ENCODE measurements at places on chromosomes 4 and X. TPM values are rescaled to one million over a fixed set of nuclear protein-coding genes. Genes with fewer than 3 reads are reported as not detected.

Gene FRYL
- 29.4 TPM for polyA plus RNA-seq

DNA sequence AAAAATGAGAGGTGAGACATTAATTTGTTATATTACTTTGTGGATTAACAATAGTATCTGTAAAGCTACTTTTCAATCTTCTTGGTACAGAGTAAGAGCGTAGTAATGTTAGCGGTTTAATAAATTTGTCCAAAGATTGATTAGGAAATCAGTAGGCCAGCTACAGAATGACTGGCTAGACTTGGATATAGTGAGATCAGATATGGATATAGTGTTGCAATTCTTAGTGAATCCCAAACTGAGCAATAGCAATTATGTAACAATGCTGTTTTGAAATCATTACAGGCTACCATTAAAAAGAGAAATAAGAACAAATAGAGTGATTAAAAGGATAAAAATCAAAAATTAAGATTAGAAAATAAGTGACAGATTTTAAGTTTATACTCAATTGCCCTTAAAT is 847 bp upstream of the UGT2A2 start:
- H3K4me1 ChIP-seq: no peaks in the 10 kb centered on the region
- no peak overlapping the region for H3K4me3 ChIP-seq
- no peak overlapping the region for H3K27ac ChIP-seq
- DNase-seq: no peak

DNA sequence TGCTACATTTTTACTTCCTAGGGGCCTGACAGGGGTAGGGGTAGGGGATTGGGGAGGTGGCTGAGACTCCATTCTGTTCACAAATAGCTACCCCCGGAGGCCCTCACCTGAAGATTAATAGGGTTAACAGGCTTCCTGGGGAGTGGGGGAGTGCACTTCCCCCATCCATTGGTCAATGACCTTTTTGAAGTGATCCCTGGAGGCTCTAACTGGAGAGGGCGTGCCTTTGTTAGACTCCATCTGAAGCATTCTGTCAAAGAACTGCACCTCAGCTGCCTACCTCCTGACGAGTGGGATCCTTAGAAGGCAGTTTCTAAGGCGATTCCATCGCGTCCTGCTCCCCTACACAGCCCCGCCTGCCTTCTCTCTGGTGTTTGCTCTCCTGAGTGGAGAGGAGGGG is 10.0 kb upstream of the MTM1 start:
- no peak overlapping the region for H3K4me3 ChIP-seq
- no peaks in the 10 kb centered on the region for H3K27me3 ChIP-seq
- no peaks in the 10 kb centered on the region for H3K4me1 ChIP-seq

GRCh38 chrX:38891641-38892413 is 90.6 kb downstream of the MID1IP1 start:
- no peak overlapping the region for H3K27ac ChIP-seq
- no peak for DNase-seq
- H3K4me1 ChIP-seq: peaks cover 4% of the 10 kb centered on the region
- H3K36me3 ChIP-seq: no peaks in the 10 kb centered on the region
- H3K27me3 ChIP-seq: no peaks in the 10 kb centered on the region

DNA sequence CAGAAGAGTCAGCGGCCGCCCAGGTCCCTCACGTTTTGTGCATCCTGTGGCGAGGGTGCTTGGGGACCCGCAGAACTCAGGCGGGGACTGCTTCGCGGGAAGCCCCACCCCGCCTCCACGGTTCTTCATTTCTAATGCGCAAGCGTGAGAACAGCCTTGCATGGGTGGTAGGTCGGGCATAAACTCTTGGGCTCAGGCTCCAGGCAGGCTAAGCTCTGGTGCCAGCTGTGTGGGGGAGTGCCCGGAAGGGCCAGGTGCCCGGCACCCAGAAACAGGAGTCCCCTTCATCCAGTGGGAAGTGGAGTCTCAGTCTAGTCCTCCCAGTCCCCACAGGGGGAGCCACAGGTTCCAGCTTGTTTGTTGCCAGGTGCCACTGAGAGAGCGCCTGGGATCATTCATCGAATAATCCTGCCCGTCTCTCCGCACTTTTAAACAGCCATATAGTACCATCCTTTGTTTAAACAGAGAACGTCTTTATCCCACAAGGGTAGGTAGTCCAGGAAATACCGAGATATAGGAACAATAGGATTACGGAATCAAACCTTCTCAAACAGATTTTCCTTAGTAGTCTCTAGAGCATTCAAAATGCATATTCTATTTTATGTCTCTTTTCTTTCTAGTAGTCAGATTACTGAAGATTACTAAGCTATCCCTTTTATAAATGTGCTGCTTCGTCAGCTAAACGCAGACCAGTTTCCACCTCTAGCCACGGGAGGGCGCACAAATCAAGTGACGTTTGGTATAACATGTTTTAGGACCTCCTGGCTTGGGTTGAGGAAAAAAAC is 12.7 kb upstream of the RBBP7 start:
- H3K4me3 ChIP-seq: peak overlapping the region; percentile 65
- H3K27me3 ChIP-seq: peaks cover 14% of the 10 kb centered on the region
- H3K36me3 ChIP-seq: no peaks in the 10 kb centered on the region
- H3K4me1 ChIP-seq: peaks cover 6% of the 10 kb centered on the region
- DNase-seq: no peak

GRCh38 chr4:31059753-31060522 is 339.8 kb downstream of the PCDH7 start:
- no peaks in the 10 kb centered on the region for H3K4me1 ChIP-seq
- no peak overlapping the region for H3K4me3 ChIP-seq

GRCh38 chrX:128754130-128754529 is 701.9 kb upstream of the ACTRT1 start:
- no peaks in the 10 kb centered on the region for H3K27me3 ChIP-seq
- no peaks in the 10 kb centered on the region for H3K36me3 ChIP-seq
- no peaks in the 10 kb centered on the region for H3K4me1 ChIP-seq
- H3K27ac ChIP-seq: no peak overlapping the region

- H3K36me3 ChIP-seq: no peaks in the 10 kb centered on the region
- no peak overlapping the region for H3K27ac ChIP-seq
- no peaks in the 10 kb centered on the region for H3K27me3 ChIP-seq
These were observed 105.8 kb upstream of the PDHA1 start for GRCh38 chrX:19237901-19238300.

DNA sequence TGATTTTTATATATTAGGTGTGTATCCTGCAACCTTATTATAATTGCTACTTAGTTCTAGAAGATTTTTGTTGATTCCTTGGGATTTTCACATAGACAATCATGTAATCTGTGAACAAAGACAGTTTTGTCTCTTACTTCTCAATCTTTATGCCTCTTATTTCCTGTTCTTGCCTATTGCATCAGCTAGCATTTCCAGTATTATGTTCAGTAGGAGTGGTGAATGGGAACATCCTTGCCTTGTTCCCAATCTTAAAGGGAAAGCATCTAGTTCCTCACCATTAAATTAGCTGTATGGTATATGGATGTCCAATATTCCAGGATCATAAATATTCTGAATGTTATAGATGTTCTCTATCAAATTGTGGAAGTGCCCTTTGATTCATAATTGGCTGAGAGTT is 41.8 kb downstream of the AWAT2 start:
- no peak overlapping the region for H3K4me3 ChIP-seq
- DNase-seq: no peak
- H3K4me1 ChIP-seq: peaks cover 2% of the 10 kb centered on the region
- no peak overlapping the region for H3K27ac ChIP-seq
- H3K36me3 ChIP-seq: no peaks in the 10 kb centered on the region

DNA sequence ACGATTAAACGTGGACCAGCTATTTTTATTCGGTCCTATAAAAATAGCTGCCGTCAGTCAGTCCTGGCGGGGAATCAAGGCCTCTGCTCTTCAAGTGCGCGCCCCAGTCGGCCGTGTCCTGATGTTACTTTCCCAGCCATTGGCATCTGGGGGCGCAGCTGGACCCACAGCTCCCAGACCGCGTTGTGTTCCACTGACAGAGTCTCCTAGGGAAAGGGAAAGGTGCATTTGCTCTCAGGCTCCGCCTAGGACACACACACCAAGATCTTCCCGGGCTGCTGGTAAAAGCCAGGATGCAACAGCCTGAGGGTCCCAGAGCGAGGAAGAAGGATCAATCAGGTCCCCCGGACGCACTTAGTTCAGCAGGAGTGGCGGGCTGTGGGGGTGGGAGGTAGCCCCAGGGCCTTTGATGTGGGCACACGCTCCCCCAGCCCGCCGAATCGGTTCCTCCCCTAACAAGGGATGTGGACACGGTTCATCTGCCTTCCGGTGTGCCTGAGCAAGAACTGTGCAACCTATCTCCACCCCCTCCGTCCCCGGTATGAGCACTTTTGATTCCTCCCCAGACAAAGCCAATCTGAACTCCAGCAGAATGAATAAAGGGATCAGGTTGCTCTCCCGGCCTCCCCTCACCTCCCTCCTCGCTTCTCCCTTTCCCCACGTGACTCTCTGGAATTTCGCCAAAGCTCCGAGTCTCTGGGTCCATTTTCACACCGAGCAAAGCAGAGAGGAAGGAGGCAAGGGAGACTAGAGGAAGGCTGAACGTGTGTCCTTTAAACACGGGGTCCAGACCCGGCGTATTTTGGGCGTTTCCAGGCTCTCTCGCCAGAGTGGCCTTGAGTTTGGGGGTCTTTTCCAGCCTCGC is 626 bp upstream of the FRAS1 start:
- peaks cover 7% of the 10 kb centered on the region for H3K4me1 ChIP-seq
- no peaks in the 10 kb centered on the region for H3K36me3 ChIP-seq
- H3K27ac ChIP-seq: peak overlapping the region; percentile 23
- DNase-seq: peak; percentile 63

- no peak overlapping the region for H3K4me3 ChIP-seq
- DNase-seq: no peak
- H3K27me3 ChIP-seq: no peaks in the 10 kb centered on the region
These were observed 73.3 kb downstream of the KLHL8 start for GRCh38 chr4:87147116-87147515.

- peaks cover 26% of the 10 kb centered on the region for H3K4me1 ChIP-seq
- peak within 1 kb of the TSS; percentile 95 for H3K4me3 ChIP-seq
- no peaks in the 10 kb centered on the region for H3K36me3 ChIP-seq
- peak within 1 kb of the TSS; percentile 91 for H3K27ac ChIP-seq
These were observed at the start of gene ELOVL6 for GRCh38 chr4:110198435-110199416. TSS of gene ELOVL6 (minus strand) at chr4:110198615. CDS start at chr4:110198335, 280 bp downstream.

All from keratinocyte (primary cell).